ENCODE measurements at places on chromosomes 2 and 18. TPM values are rescaled to one million over a fixed set of nuclear protein-coding genes. Genes with fewer than 3 reads are reported as not detected.

- no peak overlapping the region for H3K4me3 ChIP-seq
- no peak for DNase-seq
- no peaks in the 10 kb centered on the region for H3K36me3 ChIP-seq
- H3K27ac ChIP-seq: no peak overlapping the region
- peaks cover 2% of the 10 kb centered on the region for H3K27me3 ChIP-seq
Observed at GRCh38 chr2:147416099-147416498, 428.7 kb upstream of the ACVR2A start.

- no peaks in the 10 kb centered on the region for H3K4me1 ChIP-seq
- no peak for DNase-seq
- no peak overlapping the region for H3K4me3 ChIP-seq
- H3K36me3 ChIP-seq: no peaks in the 10 kb centered on the region
- H3K27me3 ChIP-seq: no peaks in the 10 kb centered on the region
Observed at GRCh38 chr18:34592961-34593382, 117.1 kb upstream of the DTNA start.

GRCh38 chr2:83233326-83233725 is 1225.8 kb downstream of the SUCLG1 start:
- H3K4me1 ChIP-seq: no peaks in the 10 kb centered on the region
- H3K4me3 ChIP-seq: no peak overlapping the region
- H3K27me3 ChIP-seq: no peaks in the 10 kb centered on the region
- H3K27ac ChIP-seq: no peak overlapping the region

DNA sequence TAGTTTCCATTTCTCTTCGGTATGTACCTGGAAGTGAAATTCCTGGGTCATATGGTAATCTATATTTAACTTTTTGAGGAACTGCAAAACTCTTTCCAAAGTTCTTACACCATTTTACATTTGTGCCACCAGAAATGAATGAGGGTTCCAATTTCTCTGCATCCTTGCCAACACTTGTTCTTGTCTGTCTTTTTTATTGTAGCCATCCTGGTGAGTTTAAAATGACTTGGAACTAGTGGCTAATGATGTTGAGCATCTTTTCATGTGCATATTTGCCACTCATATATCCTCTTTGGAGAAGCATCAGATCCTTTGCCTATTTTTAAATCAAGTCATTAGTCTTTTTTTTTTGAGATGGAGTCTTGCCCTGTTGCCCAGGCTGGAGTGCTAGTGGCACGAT is 59.4 kb downstream of the MALT1 start:
- no peak for DNase-seq
- no peak overlapping the region for H3K4me3 ChIP-seq
- no peaks in the 10 kb centered on the region for H3K27me3 ChIP-seq
- no peaks in the 10 kb centered on the region for H3K4me1 ChIP-seq
- peaks cover 75% of the 10 kb centered on the region for H3K36me3 ChIP-seq

- H3K4me3 ChIP-seq: no peak overlapping the region
- DNase-seq: no peak
- H3K4me1 ChIP-seq: no peaks in the 10 kb centered on the region
- peaks cover 2% of the 10 kb centered on the region for H3K27me3 ChIP-seq
Observed at GRCh38 chr18:51226068-51226467, 28.6 kb upstream of the MEX3C start.

- H3K27ac ChIP-seq: no peak overlapping the region
- H3K4me3 ChIP-seq: no peak overlapping the region
- no peaks in the 10 kb centered on the region for H3K36me3 ChIP-seq
Observed at GRCh38 chr2:191246820-191247380, 1.7 kb downstream of the MYO1B start.

DNA sequence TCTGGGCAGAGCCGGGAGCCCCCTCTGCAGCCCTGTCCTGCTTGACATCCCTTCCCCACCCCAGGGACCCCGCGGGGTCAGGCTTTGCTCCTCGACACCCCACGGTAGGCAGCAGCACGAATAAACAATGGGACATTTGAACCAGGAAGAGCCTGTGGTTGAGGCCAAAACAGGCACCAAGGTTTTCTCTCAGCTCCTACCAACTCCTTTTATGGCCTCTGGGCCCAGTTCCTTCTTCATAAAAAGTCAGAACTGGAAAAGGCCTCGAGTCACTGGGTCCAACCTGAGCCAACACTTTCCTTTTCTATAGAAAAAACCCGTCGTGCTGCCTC is 20.6 kb downstream of the TEX44 start:
- H3K36me3 ChIP-seq: no peaks in the 10 kb centered on the region
- peak overlapping the region; percentile 85 for H3K4me3 ChIP-seq
- no peaks in the 10 kb centered on the region for H3K27me3 ChIP-seq
- peaks cover 47% of the 10 kb centered on the region for H3K4me1 ChIP-seq

DNA sequence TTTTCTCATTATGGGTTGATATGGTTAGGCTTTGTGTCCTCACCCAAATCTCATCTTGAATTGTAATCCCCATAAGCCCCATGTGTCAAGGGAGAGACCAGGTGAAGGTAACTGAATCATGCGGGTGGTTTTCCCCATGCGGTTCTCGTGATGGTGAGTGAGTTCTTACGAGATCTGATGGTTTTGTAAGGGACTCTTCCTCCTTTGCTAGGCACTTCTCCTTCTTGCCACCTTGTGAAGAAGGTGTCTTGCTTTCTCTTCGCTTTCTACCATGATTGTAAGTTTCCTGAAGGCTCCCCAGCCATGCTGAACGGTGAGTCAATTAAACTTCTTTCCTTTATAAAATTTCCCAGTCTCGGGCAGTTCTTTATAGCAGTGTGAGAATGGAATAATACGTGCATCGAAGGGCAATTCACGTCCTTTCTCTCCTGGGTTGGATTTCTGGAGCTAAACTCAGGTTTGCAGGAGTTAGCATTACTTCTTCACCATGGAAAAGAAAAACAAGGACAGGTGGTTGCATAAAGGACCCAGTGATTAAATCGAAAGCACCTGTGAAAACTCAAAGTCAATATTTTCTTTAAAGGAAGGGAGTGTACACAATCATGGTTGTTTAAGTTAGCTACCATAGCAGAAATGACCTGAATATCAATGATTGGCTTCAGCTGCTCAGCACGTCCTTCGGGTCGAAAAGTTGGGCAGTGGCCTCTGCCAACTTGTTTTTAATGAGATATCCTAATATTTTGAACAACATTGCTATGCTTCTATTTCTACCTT is 54.1 kb downstream of the CDC42EP3 start:
- peak overlapping the region; percentile 94 for H3K27ac ChIP-seq
- H3K4me1 ChIP-seq: peaks cover 61% of the 10 kb centered on the region
- no peak for DNase-seq
- H3K27me3 ChIP-seq: no peaks in the 10 kb centered on the region

GRCh38 chr2:238711346-238711745 is 136.5 kb upstream of the TWIST2 start:
- H3K27me3 ChIP-seq: peaks cover 6% of the 10 kb centered on the region
- H3K36me3 ChIP-seq: no peaks in the 10 kb centered on the region
- H3K4me3 ChIP-seq: no peak overlapping the region
- no peaks in the 10 kb centered on the region for H3K4me1 ChIP-seq
- no peak for DNase-seq
- H3K27ac ChIP-seq: no peak overlapping the region

GRCh38 chr2:227106845-227107759 is 56.9 kb downstream of the COL4A4 start:
- no peak overlapping the region for H3K27ac ChIP-seq
- no peak for DNase-seq
- H3K4me3 ChIP-seq: no peak overlapping the region
- H3K36me3 ChIP-seq: peaks cover 10% of the 10 kb centered on the region
- H3K4me1 ChIP-seq: no peaks in the 10 kb centered on the region

DNA sequence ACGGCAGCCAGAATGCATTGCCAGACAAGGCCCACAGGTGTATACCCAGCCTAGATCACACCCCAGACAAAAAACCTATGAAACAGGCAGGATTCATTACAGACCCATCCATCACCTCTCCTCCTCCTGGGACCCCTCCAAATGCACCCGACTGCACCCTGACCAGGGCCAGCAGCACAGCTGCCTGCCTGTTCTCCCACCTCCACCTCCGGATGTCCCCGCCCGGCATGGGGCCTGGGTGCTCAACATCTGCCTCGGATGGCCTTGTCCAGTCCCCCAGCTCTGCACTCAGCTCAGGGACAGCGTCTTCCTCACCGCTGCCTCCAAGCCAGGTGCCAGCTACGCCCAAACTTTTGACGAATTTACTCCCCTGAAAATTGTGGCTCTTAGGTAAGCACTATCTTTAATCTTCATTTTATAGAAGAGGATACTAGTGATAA is 91.1 kb downstream of the TPO start:
- no peaks in the 10 kb centered on the region for H3K36me3 ChIP-seq
- DNase-seq: no peak
- H3K27ac ChIP-seq: no peak overlapping the region
- H3K27me3 ChIP-seq: peaks cover under 1% of the 10 kb centered on the region
- H3K4me3 ChIP-seq: no peak overlapping the region

- H3K4me3 ChIP-seq: no peak overlapping the region
- no peak for DNase-seq
- H3K36me3 ChIP-seq: no peaks in the 10 kb centered on the region
- no peaks in the 10 kb centered on the region for H3K27me3 ChIP-seq
Observed at GRCh38 chr2:164079258-164079657, 343.4 kb upstream of the FIGN start.

DNA sequence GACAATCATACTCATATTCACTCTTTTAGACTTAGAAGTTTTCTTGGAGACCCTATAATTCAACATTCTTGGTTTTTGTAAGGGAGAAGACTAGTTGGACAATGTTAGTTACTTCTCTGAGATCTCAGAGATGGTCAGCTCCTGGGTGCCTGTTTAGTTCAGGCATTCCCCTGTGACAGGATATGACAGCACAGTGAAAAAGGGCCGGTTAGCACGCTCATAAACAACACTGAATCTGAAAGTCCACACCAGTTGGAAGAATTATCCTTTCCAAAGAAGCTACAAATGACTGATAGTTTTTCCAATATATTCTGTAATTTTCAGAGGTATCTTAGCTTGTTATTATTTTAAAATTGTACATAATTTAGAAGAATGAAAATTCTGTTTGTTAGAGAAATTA is 75.7 kb downstream of the ADAM23 start:
- no peak for DNase-seq
- H3K36me3 ChIP-seq: no peaks in the 10 kb centered on the region
- no peak overlapping the region for H3K4me3 ChIP-seq
- H3K27ac ChIP-seq: no peak overlapping the region
- H3K4me1 ChIP-seq: no peaks in the 10 kb centered on the region

- H3K4me3 ChIP-seq: no peak overlapping the region
- H3K27me3 ChIP-seq: no peaks in the 10 kb centered on the region
- H3K27ac ChIP-seq: no peak overlapping the region
- no peak for DNase-seq
- peaks cover 75% of the 10 kb centered on the region for H3K36me3 ChIP-seq
Observed at GRCh38 chr2:10584843-10585475, 104.8 kb downstream of the NOL10 start.

SLC11A1 gene
- total RNA-seq: 0.93 TPM

SPATA3 gene
- total RNA-seq: not detected

REG1B gene
- total RNA-seq: not detected

KCNE4 gene
- total RNA-seq: not detected

UGT1A8 gene
- total RNA-seq: not detected

LINC00305 gene
- total RNA-seq: not detected

Measured in activated B cell treated with CpG ODN at 0.5 μM for 24 hours (primary cell).